Stimulated activated CD4-positive, alpha-beta T cell treated with anti-CD3 and anti-CD28 coated beads, Interleukin-1b, Interleukin-23, amount 100 ng/mL, for 48 hours (primary cell): ENCODE measurements at places on chromosomes 13 and 19.

- DNase-seq, result no peak
Observed at GRCh38 chr19:30754162-30754561, 382.0 kb downstream of the ZNF536 start.

- no peak for DNase-seq
Observed at GRCh38 chr13:88042489-88042888, 371.3 kb downstream of the SLITRK5 start.

- no peak for DNase-seq
Observed at GRCh38 chr13:45602183-45603170, 13.1 kb downstream of the ERICH6B start.

DNA sequence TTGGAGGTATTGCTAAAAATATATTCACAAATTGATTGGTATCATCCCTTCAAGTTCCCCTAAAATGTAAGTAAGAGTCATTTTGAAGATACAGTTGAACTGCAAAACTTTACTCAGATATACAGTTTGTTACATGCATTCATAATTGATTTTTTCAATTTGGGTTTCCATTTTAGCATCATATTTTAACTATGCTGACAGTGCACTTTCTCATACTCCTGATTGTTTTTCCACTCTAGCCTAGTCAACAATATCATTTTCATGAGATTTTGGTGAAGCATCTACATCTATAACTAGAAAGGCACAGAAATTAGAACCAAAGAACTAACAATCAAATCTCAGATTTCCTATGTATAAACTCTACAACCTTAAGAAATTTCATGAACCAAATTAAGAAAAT lies 2850.4 kb upstream of the PCDH20 start:
- no peak for DNase-seq

DNA sequence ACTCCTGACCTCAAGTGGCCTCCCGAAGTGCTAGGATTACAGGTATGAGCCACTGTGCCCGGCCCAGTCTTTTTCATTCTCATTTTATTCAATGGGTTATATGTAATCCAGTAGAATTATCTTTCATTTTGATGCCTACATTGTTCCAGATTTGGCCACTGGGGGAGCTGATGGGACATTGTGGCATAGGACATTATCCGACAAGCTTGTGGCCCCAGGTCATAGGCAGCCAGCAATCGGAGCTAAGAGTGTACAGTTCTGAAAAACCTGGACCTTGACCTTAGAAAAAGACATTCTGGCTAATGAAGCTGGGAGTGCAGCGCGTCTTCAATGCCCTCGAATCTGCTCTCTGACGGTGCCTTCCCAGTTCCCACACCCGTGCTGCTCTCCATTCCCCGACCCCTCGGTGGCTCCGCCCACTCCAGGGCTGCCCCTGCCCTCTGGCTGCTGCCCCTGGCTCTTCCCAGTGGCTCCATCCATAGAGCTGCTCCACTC lies 108.7 kb downstream of the TEX29 start:
- DNase-seq, result peak; percentile 34

DNA sequence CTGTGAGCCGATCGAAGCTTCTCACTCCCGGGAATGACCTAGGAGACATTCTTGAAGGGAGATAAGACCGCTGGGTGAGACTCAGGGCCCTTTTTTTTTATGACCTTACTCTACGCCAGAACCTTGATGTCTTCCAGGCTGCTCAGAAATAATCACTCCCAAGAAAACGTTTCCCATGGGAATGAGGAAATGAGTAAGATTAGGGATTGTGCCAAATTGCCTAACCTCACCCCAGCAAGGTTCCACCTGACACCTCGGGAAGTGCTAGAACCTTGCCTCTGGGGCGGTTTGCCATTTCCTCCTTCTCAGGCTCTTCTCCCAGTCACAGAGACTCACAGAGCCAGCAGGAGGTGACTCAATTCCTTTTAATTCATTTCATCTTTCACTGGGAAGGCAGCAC lies 2.3 kb downstream of the SLC46A3 start:
- no peak for DNase-seq

DNA sequence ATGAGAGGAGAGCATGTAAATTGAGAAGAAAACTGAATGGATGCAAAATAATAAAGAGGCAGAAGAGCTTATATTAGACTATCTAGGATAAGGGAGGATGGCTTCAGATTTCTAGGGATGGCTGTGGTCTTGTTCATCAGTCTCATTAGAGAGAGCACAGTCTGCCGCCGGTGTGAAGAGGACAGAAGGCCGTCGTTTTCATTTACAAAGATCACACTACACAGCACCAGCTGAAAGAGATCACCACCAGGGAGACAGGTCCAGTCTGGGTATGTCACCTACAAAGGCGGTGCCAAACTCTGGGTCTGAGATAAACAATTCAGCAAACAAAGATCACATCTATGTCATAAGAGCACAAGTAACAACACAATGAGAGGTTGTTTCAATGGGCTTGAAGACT lies 1222.3 kb upstream of the SLC10A2 start:
- DNase-seq, result no peak

DNA sequence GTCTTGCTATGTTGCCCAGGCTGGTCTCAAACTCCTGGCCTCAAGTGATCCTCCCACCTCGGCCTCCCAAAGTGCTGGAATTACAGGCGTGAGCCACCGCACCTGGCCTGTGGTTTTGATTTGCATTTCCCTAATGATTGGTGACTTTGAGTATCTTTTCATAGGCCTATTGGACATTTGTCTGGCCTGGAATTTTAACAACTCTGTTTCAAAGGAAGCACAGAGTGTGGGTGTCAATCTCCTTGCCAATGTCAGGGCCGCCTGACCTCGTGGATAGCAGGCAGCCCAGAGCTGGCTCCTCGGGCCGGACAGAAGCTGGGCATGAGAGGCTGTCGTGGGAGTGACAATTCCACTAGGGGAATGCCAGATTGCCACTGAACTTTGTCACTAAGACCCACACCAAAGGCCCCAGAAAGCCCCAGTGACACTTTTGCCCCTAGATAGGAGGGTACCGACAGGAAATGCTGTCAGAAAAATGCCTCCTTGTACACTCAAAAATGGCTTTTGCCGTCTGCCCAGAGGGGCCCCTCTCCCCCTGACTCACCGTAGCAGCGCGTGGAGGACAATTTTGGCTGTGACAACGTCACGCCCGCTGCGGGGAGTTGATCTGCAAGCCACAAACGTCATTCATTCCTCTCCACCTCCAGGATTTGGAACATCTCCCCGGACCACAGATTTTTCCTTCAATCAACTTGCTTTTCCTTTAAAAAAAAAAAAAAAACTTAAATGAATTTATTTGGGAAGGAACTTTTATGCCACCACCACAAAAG lies 11.7 kb upstream of the ADGRE5 start:
- peak; percentile 96 for DNase-seq

- no peak for DNase-seq
Observed at GRCh38 chr19:43634872-43635560, 4.6 kb downstream of the CADM4 start.

DNA sequence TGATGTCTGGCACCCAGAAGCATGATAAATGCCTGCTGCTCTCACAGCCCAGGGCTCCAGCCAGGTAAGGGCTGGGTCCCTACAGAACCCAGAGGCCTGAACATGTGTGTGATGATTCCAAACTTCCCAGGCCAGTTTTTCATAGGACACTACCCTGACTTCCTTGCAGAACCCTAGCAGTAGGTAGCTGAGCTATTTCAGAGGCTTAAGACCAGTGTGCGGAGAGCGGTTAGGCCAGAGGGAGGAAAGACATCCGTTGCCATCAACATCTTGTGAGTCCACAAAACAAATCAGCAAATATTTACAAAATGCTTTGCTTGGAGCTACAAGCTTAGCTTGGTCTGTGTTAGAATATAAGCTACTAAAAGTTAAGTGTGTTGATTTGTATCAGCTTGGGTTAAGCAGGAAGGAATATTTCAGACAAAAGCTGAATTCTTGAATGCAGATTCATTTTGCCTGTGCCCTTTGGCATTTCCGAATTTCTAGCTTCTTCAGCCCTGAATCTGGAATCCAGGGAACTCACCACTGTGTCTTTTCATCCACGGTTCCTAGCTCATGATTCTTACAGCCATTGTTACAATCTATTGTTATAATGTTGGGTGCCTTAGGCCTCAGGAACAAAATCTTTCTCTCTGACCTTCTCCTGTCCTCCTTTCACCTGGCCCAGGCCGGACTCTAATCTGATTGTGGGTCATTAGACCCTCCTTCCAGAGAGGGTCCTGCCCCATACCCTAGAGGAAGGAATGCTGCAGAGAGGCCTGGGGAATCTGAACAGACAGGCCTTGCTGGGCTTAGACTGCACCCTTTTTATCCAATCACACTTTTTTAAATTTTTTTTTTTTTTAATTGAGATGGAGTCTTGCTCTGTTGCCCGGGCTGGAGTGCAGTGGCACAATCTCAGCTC lies 12.4 kb downstream of the RAB20 start:
- no peak for DNase-seq

GRCh38 chr13:20430296-20430695 lies 95.4 kb downstream of the CRYL1 start:
- DNase-seq, result no peak

- peak; percentile 17 for DNase-seq
Observed at GRCh38 chr13:36345438-36346221, 564 bp downstream of the SPART start.

DNA sequence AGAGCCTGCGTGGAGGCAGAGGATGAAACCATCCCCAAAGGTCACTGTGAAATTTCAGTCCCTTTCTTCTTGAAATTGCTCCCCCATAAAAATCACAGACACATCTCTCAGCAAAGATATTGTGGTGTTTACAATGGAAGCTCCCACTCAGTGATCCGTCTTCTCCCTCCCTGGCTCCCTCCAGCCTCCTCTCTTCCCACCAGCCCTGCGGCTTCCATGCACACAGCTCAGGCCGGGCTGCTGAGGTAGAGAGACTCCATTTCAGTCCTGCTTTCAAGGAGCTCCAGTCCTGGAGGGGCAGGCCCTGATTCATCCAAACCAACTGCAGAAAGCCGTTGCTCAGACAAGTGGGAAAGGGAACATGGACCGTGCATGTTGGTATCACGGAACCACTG lies 24.0 kb upstream of the MIER2 start:
- DNase-seq, result no peak

DNA sequence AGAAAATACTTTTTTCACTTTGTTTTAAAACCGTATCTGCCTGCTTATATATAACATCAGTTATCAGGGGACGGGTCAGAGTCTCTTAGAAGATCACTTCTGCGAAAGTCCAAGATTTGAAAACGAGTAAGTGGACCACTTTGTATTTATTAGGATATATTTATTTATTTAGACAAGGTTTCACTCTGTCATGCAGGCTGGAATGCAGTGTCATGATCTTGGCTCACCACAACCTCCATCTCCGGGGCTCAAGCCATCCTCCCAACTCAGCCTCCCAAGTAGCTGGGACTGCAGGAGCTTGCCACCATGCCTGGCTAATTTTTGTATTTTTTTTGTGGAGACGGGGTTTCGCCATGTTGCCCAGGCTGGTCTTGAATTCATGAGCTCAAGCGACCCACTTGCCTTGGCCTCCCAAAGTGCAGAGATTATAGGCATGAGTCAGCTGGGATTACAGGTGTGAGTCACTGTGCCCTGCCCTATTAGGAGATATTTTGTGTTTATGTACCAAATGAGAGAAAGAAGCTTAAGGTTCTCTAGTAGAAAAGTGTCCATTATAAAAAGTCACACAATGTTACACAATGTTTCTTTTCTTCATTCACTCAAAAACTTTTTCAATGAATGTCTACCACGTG lies 39.5 kb downstream of the RASL11A start:
- no peak for DNase-seq

GRCh38 chr19:19628501-19629134 lies 598 bp upstream of the LPAR2 start:
- DNase-seq, result peak; percentile 54

DNA sequence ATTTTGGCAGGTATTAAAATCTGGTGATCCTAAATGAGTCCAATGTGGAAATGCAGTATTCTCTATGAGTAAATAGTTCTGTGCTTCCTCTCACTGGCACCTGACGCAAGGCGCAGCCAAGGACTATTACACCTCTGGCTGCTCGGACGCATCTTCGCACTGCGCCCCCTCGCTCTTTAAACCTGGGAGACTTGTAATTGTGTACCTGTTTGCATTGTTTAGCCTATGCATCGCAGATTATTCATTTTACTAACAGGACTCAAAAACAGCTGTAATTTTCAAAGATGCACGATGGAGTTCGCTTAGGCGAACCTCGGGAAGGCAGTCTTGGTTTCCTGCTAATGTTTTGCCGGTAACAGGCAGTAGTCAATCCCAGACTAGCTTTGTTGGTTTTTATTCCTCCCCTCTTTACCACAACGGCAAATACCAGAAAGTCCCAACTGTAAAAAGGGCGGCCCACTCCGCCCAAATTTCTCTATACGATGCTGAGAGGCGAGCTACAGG lies 113.2 kb downstream of the KCNRG start:
- DNase-seq, result peak; percentile 22

DNA sequence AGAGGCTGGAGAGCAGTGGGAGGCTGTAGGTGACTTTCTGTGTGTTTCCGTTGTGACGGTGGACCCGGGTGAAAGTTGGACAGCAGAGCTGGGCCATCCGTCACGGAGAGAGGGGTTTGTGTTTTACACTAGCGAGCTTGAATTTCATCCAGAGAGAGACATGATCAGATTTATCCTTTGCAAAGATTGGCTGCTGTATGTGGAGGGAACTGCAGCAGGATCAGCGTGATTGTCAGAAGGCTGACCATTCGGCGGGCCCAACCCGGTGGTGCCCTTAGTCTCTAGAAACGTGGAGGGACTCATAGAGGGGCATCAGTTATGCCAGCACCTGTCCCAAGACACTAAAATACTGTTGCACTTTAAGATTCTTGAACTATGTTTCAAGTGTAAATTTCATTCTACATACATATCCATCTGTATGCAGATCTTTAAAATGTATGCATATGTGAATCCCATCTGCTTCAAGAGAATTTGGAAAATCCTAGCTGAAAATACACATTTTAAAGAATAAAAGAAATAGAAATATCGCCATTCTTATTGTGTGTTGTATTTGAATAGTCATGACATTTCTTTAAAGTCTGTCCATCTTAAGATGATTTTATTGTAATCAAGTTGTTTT lies 7.0 kb downstream of the FAM124A start:
- no peak for DNase-seq

- no peak for DNase-seq
Observed at GRCh38 chr19:19022380-19022961, 10.8 kb downstream of the SUGP2 start.

DNA sequence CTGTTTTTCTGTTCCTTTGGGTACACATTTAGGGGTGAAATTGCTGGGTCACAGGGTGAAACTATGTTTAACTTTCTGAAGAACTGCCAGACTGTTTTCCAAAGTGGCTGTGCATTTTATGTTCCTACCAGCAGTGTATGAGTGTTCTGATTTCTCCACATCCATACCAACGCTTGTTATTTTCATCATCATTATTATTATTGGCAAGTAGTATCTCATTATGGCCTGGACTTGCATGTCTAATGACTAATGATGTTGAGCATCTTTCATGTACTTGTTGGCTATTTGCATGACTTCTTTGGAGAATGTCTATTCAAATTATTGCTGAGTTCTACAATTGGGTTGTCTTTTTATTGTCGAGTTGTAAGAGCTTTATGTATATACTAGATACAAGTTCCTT lies 321.8 kb upstream of the HTR2A start:
- no peak for DNase-seq
